ENCODE measurements at places on chromosomes 11 and 22.

DNA sequence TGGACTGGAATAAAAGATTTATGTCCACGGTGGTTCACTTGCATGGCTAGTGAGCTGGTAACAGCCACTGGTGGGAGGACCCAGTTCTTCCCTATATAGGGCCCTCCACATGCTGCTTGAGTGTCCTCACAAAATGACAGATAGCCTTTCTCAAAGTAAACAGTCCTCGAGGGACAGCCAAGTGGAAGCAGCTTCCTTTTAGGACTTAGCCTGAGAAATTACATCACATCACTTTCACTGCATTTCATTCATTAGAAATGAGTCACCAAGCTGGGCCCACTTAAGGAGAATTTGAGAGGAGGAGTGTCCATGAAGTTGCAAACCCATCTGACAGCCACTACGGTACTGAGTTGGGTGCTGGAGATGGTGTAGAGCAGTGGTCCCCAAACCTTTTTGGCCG, 7.0 kb downstream of the ISX start:
- peak; percentile 1 for DNase-seq

DNA sequence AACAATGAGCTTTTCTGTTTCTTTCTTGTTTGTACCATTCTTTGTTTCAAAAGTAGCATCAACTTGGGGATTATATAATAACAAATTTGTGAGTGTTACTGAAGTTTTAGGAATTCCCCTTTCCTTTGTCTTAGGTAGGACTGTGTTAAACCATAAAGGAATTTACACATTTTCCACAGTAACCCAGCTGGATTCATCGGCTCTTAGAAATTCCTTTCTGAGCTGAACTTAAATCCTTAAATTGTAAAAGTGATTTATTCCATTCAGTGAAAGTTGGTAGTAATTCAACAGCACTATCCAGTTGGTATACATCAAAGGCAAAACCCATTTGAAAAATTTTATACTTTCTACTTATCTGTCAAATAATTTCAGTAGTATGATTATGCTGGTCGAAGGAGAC, 11.8 kb downstream of the EMSY start:
- no peak for DNase-seq

- no peak for DNase-seq
Observed at GRCh38 chr11:8020244-8020597, 33.1 kb downstream of the EIF3F start.

DNA sequence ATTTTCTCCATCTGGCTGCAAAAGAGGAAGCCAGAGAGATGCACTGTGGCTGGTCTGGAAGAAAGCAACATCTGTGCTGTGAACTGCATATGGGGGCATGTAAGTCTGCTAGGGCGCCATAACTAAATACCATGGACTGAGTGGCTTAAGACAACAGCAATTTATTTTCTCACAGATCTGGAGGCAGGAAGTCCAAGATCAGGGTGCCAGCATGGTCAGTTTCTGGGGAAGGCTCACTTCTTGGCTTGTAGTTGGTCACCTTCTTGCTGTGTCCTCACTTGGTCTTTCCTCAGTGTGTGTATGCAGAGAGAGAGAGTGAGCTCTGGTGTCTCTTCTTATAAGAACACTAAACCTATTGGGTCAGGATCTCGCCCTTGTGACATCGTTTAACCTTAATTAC, 34.9 kb upstream of the POLD3 start:
- no peak for DNase-seq

- DNase-seq, result peak; percentile 65
Observed at GRCh38 chr22:19974268-19974861, 32.7 kb upstream of the TXNRD2 start.

- DNase-seq, result no peak
Observed at GRCh38 chr11:92964471-92964870, 5.0 kb upstream of the MTNR1B start.

DNA sequence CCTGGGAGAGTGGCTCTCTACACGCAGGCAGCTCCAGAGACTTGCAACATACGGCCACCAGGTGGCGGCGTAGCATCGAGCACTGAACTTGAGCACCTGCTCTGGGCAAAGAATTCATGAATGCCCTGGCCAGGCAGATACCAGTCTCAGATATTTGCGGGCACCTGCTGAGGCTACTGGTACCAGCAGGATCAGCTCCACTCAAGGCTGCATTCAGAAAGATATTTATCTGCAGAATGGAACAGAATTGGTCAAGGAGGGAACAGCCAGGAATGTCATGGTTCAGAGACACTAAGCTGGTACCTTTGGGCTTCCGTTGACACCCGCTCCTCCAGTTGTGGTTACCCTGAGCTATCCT, 10.8 kb upstream of the CCDC86 start:
- peak; percentile 84 for DNase-seq

GRCh38 chr11:1922481-1923081, 3.1 kb downstream of the TNNT3 start:
- no peak for DNase-seq

DNA sequence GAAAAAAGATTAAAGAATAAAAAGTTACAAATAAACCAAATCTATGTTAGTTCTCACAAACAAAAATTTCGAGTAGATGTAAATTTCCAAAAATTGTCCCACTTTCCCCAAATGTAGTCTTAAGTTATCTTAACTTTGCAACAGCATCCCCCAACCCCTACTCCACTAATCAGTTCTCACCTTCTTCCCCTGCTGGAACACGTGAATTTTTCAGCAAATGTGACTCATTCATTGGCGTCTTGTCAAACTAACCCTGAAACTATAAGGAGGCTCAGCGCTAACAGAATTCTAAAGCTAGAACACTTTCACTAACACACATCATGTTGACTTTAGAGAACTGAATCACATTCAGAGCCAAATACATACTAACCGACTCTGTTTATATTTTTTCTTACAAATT, 46.1 kb downstream of the PHF21A start:
- DNase-seq, result peak; percentile 73

- no peak for DNase-seq
Observed at GRCh38 chr11:69445131-69445470, 36.4 kb upstream of the LINC01488 start.

DNA sequence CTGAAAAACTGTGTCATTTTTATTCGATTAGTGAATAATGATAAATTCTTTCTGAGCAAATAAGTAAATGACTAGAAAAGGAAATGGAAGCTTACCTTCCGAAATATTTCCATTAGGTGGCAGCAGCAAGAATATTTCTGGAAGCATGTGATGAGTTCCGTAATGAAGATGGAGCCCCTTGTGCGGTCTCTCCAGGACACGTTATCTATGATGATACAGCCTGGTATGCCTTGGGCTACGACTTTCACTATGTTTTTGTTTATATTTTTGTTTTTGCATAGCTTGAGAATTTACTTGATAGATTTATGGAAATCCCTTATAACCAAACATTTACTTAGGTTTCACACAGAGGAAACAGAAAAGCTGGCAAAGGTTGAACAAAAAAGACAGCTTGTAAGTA, 25.7 kb downstream of the CASP5 start:
- peak; percentile 58 for DNase-seq

- DNase-seq, result no peak
Observed at GRCh38 chr22:45218976-45219375, 21.7 kb downstream of the KIAA0930 start.

DNA sequence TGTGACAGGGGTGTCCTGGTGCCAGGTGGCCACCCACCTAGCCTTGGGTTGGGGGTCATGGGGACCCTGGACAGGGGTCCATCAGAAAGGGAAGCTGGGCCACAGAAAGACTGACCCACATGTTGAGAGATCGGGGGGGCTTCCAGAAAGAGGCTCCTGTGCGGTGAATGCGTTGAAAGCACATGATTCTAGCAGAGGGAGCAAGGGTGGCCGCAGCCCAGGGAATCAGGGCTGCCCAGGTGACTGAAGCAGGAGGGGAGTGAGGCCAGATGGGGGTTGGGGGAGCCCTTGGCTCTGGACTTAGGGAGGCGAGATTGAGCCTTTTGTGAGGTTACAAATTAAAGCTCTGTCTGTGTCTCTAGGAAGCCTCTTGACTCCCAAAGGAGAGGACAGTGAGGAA, 80.7 kb downstream of the MORC2 start:
- no peak for DNase-seq

- no peak for DNase-seq
Observed at GRCh38 chr11:9639099-9639498, 24.8 kb upstream of the SWAP70 start.

GRCh38 chr22:44482776-44483175, 15.3 kb downstream of the RTL6 start:
- DNase-seq, result peak; percentile 51

DNA sequence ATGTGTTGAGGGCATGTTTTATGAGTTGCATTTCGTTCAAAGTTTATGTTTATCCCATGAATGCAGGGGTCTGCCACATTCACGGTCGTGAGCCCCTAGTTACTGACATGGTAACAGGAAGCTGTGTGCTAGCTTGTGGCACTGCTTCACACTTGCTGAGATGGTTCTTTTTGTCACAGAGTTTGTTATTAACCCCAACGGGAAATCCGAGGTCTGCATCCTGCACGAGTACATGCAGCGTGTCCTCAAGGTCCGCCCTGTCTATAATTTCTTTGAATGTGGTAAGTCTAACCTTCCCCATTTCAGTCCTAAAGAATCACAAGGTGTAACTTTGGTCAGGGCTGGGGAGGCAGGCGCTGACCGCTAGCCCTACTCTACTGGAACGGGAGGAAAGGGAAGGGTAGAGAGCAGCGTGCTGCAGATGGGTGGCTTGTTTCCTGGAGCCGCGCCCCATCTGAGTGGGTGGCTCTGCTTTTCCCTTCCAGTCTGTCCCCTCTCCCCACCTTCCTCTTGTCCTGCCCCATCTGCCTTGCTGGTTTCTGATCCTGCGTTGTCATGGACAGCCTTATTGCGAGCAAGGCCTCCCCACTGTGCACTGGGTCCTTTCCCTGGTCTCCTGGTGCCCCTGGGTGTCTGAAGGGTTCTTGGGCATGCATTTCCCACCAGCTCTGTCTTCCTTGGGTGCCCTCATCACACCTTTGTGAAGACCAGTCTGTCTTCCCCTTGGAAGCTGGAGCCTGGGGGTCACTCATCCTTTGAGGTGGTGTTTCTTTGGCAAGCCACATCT, 11.8 kb downstream of the DGCR8 start:
- no peak for DNase-seq

- no peak for DNase-seq
Observed at GRCh38 chr11:79592406-79592805, 151.6 kb upstream of the TENM4 start.

- no peak for DNase-seq
Observed at GRCh38 chr11:8808226-8808585, 102.8 kb upstream of the AKIP1 start.
